ENCODE measurements at places on chromosomes 12 and 14. TPM values are rescaled to one million over a fixed set of nuclear protein-coding genes. Genes with fewer than 3 reads are reported as not detected.

GRCh38 chr14:52641745-52642144 lies 53.6 kb downstream of the ERO1A start:
- DNase-seq, result peak; percentile 1

GRCh38 chr12:2145433-2145998 lies 92.7 kb downstream of the CACNA1C start:
- no peak for DNase-seq

GRCh38 chr12:6824085-6824775 lies 2.6 kb downstream of the GPR162 start:
- no peak for DNase-seq

DNA sequence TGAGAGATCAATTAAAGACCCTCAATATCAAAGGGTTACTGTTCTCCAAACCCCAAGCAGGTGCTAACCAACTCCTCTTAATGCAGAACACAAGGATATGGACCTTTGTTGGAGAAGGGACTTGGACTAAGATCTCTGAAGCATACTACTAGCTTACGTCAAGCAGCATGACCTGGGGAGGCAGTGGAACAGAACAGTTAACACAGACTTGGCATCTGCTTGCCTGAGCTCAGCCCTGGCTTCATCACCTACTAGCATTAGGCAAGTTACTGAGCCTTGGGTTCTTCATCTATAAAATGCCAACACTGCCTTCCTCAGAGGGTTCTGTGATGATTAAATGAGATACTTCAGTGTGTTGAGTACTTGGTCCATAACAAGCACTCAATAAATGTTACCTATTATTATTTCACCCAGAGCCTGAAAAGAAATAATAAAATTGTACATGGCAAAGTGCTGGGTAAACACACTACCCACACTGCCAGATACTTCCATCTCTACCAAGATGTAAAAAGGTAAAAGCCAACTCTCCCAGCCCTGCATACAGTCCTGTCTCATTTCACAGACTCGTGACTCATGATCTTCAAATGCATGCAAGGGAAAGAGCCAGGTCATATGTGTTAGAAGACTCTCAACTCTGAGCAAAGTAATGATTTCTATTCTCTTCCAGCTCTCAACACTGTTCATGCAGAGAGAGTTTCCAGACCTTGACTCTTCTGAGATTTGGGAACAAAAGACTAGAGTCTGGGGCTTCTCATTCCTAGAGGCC lies 39.7 kb downstream of the FMNL3 start:
- peak; percentile 51 for DNase-seq

DNA sequence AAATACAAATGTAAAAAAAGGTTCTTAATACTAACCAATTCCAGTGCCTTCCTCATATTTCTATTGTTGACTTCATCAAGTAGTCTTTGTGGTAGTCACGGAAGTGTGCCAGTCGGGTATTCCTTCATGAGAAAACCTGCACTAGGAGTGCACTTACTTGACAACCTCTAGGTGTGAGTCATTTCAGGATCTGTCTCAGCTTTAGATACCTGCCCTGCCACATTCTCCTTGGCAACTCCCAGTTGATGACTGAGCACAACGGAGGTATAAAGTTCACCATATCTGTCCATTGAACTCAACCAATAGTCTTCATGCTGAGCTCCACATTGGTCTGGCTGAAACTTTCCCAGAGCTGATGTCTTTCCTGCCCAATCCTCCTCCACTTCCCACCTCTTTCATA lies 215.7 kb downstream of the SYT10 start:
- DNase-seq, result no peak

- DNase-seq, result no peak
Measured at GRCh38 chr12:121939186-121939585, 20.8 kb downstream of the CFAP251 start.

GRCh38 chr14:69610020-69610873 lies 1.1 kb upstream of the SUSD6 start:
- DNase-seq, result no peak

- no peak for DNase-seq
Measured at GRCh38 chr14:105161964-105162668, 6.5 kb downstream of the JAG2 start.

GRCh38 chr12:92226071-92226661 lies 80.5 kb upstream of the BTG1 start:
- DNase-seq, result no peak

DNA sequence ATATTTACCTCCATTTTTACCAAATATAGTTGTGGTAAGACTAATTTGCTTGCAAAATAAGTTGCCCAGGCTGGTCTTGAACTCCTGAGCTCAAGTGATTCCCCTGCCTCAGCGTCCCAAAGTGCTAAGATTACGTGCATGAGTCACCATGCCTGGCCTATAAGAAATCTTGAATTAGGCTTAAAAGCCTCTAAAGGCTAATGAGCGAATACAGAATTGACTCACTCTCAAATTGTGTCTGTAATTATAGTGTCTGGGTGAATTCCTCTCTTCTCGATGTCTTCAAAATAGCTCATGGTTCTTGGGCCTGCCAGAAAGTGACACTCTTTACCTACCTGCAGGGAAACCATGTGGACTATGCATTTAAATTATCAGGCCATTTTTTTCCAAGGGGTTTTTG lies 403.5 kb downstream of the SLC16A7 start:
- DNase-seq, result no peak

DNA sequence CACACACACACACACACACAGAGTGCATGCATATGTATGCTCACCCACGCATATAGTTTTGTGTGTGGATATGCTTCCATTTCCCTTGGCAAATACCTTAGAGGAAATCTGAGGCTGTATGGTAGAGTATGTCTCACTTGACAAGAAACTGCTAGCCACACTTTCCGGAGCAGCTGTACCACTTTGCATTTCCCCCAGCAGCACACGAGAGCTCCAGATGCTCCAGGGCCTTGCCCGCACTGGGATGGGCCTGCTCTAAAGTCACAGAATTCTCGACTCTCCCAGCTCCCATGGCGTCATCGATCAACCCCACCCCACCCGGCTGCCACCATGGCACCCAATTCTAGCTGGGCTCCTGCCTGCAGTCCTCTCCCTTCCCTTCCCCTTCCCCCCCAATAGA lies 21.9 kb downstream of the CLMN start:
- no peak for DNase-seq

GRCh38 chr12:93785249-93786010 lies 108.3 kb downstream of the CRADD start:
- peak; percentile 91 for DNase-seq

DNA sequence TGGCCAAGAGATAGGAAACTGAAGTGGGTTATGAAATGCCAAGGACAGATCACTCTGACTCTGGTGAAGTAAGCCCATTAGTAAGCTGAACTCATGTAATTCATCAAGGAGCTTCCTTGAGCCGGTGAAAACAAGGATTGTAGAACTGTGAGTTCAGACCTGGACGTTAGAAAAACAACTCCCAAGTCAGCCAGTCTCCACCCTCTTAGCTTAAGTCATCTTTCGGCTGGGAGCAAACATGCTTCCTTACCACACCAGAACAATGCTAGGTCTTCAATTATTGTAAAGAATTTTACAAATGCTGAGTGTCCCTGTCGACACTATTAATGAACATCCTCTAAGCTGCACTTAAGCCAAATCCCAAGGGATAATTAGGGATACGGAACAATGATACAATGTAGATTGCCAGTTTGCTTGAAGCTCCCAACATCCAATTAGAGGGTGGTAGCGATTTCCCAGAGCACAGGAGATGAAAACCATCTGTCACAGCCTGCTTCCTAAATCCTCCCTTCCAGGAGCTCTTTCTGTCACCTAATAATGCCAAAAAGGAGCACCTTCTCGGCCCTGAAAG lies 45.7 kb upstream of the VASH1 start:
- DNase-seq, result no peak

DNA sequence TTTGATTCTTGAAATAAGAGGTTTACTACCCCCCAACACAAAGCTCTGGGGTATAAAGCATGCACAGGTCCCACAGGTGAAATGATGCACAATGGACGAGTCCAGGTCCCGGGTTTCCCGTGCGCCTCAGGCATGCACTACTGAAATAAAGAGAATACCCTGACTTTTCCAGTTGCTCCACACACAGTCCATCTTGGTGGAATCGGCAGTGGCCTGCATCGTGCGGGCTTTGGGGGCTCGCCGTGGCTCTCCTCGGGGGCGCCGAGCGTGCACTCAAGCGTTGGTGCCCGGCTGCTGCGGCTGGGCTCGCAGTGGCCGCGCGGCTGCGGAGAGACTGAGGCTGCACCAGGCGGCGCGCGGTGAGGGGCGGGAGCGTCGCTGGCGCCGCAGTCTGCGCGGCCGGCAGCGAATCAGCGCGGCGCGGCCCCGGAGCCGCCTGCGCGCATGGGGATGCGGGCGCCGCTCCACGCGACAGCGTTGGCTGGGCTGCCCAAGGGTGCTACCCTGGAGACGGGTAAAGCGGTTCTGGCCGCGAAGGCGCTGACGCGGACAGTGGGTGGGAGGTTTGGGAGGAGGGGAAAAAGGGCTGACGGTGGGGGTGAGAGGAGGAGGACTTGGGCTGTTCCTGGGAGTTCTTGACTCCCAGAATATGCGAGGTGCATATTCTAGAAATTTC lies 53.8 kb upstream of the CCDC175 start:
- no peak for DNase-seq

DNA sequence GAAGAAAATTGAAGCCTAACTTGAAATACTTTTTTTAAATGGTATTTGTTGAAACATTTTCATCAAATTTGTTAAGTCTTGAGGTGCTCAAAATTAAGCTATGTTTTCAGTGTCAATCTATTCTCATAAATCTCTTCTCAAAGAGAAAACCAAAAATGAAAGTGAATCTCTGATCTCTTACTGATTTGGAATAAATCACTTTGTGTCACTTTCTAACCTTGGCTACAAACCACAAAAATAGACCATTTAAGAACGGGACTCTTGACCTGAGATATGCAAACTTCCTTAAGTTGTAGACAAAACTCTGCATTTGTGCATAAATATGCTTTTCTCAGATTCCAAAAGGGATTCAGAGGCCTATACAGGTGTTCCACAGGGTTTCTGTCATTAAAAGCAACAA lies 192.9 kb downstream of the SEC23A start:
- no peak for DNase-seq

GRCh38 chr12:54980341-54980740 lies 4.2 kb downstream of the TESPA1 start:
- no peak for DNase-seq

GRCh38 chr12:105468464-105468863 lies 138.0 kb downstream of the C12orf75 start:
- no peak for DNase-seq

DNA sequence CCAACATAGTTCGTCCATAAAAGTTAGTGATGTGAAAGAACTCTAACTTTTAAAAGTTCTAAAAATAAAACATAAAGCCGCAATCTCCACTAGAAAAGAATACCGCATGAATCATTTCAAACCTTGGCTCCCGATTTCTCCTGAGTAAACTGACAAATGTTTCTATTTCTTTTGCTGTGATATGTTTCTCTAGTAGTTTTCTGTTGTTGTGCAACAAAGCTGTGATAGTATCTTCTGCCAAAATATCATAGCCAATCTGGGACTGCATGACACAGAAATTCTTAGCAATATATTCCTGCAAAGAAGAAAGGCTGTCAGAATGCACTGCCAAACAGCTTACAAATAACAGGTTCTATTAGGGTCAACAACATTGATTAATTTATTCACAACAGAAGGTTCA lies 174.0 kb downstream of the ITPR2 start:
- peak; percentile 18 for DNase-seq

GRCh38 chr14:103561381-103562178 lies 877 bp downstream of the BAG5 start:
- DNase-seq, result peak; percentile 54

- no peak for DNase-seq
Measured at GRCh38 chr12:6950811-6951540, at the start of gene PTPN6. PTPN6 (plus strand) TSS chr12:6951356; CDS start chr12:6951513, 157 bp downstream.

GRCh38 chr14:105071326-105071725 lies 6.1 kb upstream of the GPR132 start:
- DNase-seq, result no peak

DNA sequence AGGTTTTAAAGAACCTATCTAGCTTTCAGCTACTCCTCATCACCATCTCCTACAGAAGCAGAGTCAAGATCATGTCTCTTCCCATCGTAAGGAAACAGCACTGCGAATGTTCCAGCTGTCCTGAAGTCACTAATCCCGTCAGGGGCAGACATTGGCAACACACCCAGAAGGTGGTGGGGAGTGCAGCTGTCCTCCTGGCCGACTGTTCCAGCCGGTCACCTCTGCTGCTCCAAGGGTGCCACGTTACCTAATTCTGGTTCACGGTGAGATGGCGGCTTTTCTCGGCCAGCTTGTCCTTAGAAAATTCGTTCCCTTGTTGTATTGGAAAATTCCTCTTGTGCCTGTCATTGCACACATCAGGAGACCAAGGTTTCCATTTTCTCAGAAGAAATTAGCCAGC lies 196.2 kb downstream of the ZFP36L1 start:
- no peak for DNase-seq

- DNase-seq, result no peak
Measured at GRCh38 chr12:103887738-103888137, 42.5 kb upstream of the HSP90B1 start.

DNA sequence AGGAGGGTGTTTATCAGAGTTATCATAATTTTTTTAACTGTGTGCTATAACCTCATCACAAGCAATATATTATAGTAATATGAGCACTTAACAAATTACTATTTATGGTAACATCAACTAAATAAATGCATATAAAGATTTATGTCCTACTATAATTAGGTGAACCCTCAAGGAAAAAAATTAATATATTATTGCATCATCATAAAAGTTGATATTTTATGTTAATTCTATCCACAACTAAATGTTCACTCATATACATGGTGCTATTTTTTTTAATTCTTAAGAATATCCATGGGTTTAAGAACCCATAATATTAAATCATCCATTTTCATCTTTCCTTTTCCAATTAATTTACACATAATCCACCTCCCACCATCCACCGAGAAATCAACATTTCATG lies 506.0 kb upstream of the USP15 start:
- DNase-seq, result no peak

CHMP4A gene
- total RNA-seq, result 37.3 TPM

BDKRB2 gene
- total RNA-seq, result 7.8 TPM

MORN3 gene
- total RNA-seq, result 0.23 TPM

DPY19L2 gene
- 1.9 TPM for total RNA-seq

BTBD7 gene
- 33.8 TPM for total RNA-seq

KRT6C gene
- not detected for total RNA-seq

RIMBP2 gene
- not detected for total RNA-seq

FBRSL1 gene
- total RNA-seq, result 26.4 TPM

NID2 gene
- total RNA-seq, result 102 TPM

DAZAP2 gene
- 99.5 TPM for total RNA-seq

CIROP gene
- total RNA-seq, result not detected

OTOGL gene
- 0.27 TPM for total RNA-seq

TRIM9 gene
- not detected for total RNA-seq

ETFRF1 gene
- 21.0 TPM for total RNA-seq

DDIT3 gene
- 9.7 TPM for total RNA-seq
